ENCODE measurements at places on chromosomes 11 and 22.

GRCh38 chr22:23137468-23137867, 4.3 kb downstream of the RSPH14 start:
- no peak for DNase-seq

- DNase-seq: no peak
These were observed 519.6 kb upstream of the TENM4 start for GRCh38 chr11:79960461-79960860.

- no peak for DNase-seq
These were observed 53.4 kb upstream of the HTATIP2 start for GRCh38 chr11:20310137-20310536.

DNA sequence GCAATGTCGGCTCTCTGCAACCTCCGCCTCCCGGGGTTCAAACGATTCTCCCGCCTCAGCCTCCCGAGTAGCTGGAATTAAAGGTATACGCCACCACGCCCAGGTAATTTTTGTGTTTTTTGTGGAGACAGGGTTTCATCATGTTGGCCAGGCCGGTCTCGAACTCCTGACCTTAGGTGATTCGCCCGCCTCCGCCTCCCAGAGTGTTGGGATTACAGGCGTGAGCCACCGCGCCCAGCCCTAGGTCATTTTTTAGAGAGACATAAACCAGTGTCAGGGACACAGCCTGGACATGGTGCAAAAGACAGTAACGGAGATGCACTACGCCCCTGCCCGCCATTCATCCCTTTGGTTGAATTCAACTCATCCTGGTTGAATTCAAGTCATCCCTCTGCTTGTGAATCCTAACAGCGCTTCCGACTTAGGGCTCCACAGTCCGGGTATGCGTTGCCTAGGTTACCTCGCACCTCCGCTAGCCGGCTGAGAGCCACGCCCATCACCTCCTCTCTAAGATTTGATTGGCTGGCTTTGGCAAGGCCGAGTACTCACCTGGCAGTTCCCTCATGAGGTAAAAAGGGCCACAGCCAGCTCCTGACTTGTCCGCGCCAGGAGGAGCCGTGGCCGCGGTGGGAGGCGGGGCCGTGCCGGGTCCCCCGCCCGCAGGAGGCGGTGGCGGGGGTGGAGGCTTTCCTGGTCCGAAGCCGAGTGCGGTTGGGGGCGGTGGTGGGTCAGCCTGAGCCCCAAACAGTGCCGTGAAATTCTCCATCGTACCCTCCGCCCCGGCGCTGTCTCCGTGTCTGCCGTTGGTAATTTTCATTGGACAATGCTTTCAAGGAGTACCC, at the start of gene MED19:
Gene MED19 (minus strand): TSS at position 802 of the 842 bp plus-strand sequence. CDS start 36 bp downstream, at position 766.
- DNase-seq: peak; percentile 90

GRCh38 chr11:93579187-93579751, 36.1 kb upstream of the SMCO4 start:
- no peak for DNase-seq

GRCh38 chr11:120925944-120926343, 98.0 kb upstream of the TBCEL start:
- DNase-seq: no peak

DNA sequence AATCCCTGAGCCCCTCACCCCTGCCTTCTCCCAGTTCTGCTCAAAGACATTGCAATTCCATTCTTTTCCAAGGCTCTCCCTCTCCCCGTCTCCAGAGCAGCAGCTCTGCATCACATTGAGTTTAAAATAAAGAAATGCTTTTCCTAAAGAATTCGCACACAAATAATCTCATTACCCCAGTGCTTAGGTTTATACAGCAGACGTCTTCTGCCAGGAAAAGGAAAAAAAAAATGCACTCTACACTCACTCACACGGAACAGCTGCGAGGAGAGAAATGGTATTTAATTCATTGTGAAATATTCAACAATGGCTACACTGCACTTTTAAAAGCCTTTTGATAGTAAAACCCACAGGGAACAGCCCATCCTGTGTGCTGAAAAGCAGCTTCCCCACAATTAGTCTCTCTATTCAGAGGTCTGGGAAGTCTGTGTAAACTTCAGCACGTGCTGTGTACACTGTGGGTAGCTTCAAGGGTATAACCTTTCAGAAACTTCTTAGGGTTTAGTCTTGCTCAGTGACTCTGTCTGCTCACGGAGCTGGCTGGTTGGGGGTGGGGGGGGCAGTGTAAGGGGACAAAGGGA, 42.8 kb downstream of the ETS1 start:
- DNase-seq: no peak

GRCh38 chr11:16194566-16194965, 161.8 kb downstream of the SOX6 start:
- peak; percentile 22 for DNase-seq

GRCh38 chr11:79200398-79201070, 240.3 kb downstream of the TENM4 start:
- DNase-seq: no peak

DNA sequence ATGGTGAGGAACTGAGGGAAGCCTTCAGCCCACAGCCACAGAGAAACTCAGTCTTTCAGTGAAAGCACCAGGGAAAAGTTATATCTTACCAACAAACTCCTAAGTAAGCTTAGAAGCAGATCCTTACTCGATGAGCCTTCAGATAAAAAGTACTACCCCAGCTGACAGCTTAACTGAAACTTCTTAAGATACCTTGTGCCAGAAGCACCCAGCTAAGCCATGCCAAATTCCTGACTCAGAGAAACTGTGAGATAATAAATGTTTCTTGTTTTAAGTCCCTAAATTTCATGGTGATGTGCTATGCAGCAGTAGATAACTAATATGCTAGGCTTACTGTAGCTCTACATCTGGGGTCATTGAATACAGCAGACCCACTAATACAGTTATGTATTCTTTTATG, 2025.0 kb downstream of the LRRC4C start:
- DNase-seq: no peak

DNA sequence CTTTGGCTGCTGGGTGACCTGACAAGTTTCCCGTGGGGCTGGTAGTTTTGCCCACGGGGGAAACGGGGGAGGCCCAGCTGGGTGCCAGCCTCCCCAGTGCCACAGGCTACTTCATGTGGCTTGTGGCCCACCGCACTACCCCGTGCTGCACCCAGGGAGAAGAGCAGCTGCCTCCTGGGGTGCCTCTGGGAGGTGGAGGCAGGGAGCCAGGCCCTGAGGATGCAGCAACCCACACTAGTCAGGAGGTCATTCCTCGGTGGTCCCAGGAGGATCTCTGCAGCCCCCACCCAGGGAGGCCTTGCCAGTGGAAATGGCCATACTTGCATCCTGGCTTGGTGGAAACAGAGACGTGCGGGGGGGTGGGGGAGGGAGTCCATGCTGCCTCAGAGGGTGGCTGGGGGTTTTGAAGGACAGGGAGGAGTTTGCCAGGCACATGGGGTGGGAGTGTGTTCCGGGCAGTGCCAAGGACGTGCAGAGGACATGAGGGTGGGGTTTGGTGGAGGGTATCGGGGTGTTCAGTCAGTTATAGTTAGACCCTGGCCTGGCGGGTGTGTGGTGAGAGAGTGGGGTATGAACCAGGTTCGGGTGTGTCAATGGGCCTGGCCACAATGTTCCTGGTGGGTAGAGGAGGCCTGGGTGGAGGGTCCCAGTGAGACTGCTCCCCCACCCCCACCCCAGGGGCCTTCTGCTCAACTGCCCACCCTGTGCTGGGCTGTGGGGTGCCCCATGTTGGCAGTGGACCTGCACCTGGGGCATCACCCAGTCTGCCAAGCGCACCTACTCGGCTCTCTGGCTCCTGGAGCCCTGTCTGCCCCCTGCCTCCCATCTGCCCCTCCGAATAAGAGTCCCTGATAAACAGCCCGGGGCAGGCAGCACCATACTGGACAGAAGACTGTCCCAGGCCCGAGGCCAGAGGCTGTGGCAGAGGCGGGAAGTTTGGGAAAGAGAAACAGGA, 3.8 kb downstream of the PIM3 start:
- DNase-seq: no peak

DNA sequence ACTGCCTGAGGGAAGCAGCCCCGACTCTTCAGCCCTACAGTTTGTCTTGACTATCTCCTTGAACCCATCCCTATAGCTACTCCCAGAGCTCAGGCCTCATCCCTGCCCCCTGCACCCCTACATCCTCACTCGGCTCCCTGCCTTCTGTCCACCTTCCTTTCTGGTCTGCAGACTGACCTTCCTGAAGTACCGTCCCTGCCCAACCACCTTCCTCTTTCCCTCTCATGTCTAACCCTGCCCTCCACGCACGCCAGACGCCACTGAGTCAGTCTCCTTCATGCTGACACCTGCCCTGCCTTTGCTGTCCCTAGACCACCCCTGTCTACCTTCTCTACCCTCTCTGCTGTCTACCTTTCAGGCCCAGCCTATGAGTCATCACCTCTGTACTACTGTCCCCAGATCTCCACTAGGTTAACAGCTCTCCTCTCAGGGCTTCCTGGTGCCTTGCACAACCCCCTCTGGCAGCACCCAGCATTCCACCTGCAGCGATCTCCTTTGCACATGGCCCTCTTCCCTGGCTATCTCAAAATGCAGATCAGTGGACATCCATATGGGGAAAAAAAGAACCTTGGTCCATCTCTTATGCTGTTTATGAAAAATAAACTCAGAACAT, 8.9 kb downstream of the KCTD21 start:
- DNase-seq: no peak

- DNase-seq: peak; percentile 83
These were observed 46.2 kb downstream of the BLID start for GRCh38 chr11:122069707-122070360.

- DNase-seq: no peak
These were observed 96.6 kb downstream of the ZBTB16 start for GRCh38 chr11:114156131-114156581.
